ENCODE measurements at places on chromosomes 7 and 10. TPM values are rescaled to one million over a fixed set of nuclear protein-coding genes. Genes with fewer than 3 reads are reported as not detected.

DNA sequence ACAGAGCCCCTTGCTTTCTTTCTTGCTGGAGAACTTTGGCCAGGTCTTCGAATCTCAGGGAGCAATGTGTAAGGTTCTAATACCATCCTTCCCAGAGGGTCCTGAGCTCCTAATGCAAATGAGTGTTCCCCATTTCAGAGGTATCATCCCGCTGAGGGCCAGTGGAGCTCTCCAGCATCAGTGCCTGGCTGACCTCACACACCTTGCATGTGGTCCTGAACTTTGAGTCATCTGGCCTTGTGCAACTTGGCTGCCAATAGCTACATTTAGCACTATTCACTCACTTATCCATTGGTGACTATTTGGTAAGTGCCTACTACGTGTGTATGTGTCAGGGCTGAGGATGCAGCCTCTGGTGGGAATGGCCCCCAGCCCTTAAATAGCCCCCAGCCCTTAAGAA is 48.4 kb upstream of the HABP2 start:
- H3K4me3 ChIP-seq: no peak overlapping the region
- no peaks in the 10 kb centered on the region for H3K4me1 ChIP-seq
- no peak for DNase-seq
- no peaks in the 10 kb centered on the region for H3K27me3 ChIP-seq

DNA sequence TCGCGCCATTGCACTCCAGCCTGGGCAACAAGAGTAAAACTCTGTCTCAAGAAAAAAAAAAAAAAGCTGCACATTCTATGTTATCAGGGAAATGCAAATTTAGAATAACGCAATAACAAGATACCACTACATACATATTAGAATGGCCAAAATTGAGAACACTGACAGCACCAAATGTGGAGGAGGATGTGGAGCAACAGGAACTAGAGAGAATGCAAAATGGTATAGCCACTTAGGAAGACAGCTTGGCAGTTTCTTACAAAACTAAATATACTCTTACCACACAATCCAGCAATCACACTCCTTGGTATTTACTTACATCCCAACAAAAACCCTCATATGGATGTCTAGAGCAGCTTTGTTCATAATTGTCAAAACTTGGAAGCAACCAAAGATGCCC is 76.8 kb downstream of the ALOX5 start:
- no peaks in the 10 kb centered on the region for H3K4me1 ChIP-seq
- H3K4me3 ChIP-seq: no peak overlapping the region
- H3K27ac ChIP-seq: no peak overlapping the region
- H3K36me3 ChIP-seq: no peaks in the 10 kb centered on the region

DNA sequence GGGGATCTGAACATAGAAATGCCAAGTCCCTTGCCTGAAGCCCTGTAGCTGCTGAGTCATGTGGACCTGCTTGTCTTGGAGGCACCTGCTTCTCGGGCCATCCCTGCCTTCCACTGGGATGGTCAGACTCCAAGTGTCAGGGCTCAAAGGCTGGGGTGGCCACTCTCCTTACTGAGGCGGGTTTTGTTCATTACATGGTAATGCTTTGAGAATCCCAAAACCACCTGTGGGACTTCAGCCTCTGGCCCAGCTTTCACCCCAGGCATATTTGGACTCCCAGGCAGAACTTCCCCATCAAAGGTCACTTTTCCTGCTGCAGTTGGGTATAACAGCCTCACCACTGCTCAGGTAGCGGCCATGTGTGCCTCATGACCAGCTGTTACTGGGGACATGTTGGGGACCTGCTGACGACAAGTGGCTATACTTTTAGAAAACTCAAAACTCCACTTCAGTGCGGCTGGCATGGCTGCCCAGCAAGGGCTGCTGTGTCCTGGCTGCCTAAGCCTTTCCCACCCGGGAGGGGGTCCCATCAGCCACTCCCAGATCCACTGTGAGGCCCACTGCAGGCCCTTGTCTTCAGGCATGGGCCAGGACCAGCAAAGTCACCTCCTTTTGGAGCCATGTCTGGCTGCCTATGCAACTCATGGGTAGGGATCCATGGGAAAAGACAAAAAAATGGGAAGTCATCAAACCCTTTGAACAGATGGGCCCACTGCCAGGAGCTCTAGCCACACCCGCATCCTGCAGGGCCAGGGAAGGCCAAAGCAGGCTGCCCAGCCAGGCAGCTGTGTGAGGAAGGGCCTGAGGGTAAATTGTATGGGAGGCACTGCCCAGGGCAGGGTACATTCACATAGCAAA is 96.7 kb downstream of the ARHGAP22 start:
- no peaks in the 10 kb centered on the region for H3K4me1 ChIP-seq
- no peak for DNase-seq
- no peaks in the 10 kb centered on the region for H3K27me3 ChIP-seq
- H3K27ac ChIP-seq: no peak overlapping the region
- no peaks in the 10 kb centered on the region for H3K36me3 ChIP-seq
- H3K4me3 ChIP-seq: no peak overlapping the region

- no peak overlapping the region for H3K4me3 ChIP-seq
- no peak overlapping the region for H3K27ac ChIP-seq
- no peaks in the 10 kb centered on the region for H3K4me1 ChIP-seq
- H3K36me3 ChIP-seq: no peaks in the 10 kb centered on the region
Measured at GRCh38 chr7:88689821-88690220, 69.7 kb upstream of the ZNF804B start.

DNA sequence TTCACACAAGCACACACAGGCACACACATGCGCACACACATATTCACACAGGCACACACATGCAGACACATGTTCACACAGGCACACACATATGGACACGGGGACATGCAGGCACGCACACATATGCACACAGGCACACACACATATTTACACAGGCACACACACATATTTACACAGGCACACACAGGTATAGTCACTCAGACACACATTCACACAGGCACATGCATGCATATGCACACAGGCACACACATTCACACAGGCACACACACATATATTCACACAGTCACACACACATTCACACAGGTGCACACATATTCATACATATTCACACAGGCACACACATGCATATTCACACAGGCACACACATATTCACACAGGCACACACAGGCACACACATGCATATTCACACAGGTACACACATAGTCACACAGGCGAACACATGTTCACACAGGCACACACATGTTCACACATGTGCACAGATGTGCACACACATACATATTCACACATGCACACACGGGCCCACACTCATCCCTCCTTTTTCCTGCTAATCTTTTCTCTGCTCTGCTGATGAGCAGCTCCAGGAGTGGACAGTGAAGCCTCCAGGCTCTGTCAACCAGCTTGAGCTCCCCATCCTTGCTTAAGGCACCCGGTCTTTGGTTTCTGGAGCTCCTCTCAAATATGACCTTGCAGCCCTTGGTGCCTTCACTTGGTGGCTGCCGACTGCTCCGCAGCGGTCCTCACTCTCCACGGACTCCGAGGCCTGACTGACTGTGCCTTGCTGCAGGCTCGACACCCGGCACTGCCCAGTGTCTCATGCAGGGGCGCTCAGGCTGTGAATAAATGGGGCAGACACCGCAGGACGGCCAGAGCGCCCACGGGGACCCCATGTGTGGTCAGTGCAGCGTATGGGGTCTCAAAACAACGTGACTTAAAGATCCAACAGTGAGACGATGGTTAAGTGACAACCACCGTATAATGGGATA is 581.2 kb upstream of the MGMT start:
- no peak overlapping the region for H3K4me3 ChIP-seq
- H3K27me3 ChIP-seq: no peaks in the 10 kb centered on the region
- H3K36me3 ChIP-seq: no peaks in the 10 kb centered on the region
- H3K4me1 ChIP-seq: no peaks in the 10 kb centered on the region
- no peak overlapping the region for H3K27ac ChIP-seq
- DNase-seq: no peak

GRCh38 chr10:44153918-44154670 is 230.8 kb downstream of the CXCL12 start:
- no peaks in the 10 kb centered on the region for H3K27me3 ChIP-seq
- no peak for DNase-seq
- H3K4me1 ChIP-seq: no peaks in the 10 kb centered on the region
- H3K36me3 ChIP-seq: no peaks in the 10 kb centered on the region
- H3K27ac ChIP-seq: no peak overlapping the region

DNA sequence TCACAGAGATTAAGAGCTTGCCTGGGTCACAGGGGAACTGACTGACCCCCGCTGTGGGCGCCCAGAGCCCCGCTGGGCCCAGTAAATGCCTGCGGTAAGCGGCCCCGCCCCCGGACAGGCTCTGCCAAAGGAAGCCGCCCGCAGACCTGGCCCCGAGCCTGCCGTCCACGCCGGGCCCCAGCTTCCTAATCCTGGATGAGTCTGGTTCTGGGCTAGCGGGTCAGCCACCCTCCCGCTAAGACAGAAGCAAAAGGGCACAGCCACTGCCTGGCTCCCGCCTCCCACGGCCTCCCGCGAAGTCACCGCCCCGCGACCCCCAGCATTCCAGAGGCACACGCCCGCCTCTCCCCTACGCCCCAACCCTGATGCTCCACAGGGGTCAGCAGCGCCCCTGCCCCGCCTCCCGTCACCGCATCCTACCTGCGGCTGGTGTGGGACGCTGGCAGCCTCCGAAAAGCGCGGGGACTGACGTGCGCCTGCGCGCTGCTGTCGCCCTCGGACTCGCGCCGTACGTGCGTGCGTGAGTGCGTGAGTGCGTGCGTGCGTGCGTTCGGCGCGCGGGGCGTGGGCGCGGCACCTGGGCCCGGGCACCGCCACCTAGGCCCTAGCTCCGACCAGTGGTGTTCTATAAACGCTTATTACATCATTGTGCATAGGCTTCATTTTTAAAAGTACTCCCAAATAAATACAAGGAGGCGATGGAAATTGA is at the start of gene FIGNL1:
TSS of gene FIGNL1 (minus strand) at position 470 of the 709 bp plus-strand sequence. CDS start 3,063 bp downstream, outside the sequence.
- H3K27ac ChIP-seq: peak within 1 kb of the TSS; percentile 71
- H3K4me3 ChIP-seq: peak within 1 kb of the TSS; percentile 75
- DNase-seq: no peak
- no peaks in the 10 kb centered on the region for H3K27me3 ChIP-seq
- H3K4me1 ChIP-seq: peaks cover 27% of the 10 kb centered on the region

DNA sequence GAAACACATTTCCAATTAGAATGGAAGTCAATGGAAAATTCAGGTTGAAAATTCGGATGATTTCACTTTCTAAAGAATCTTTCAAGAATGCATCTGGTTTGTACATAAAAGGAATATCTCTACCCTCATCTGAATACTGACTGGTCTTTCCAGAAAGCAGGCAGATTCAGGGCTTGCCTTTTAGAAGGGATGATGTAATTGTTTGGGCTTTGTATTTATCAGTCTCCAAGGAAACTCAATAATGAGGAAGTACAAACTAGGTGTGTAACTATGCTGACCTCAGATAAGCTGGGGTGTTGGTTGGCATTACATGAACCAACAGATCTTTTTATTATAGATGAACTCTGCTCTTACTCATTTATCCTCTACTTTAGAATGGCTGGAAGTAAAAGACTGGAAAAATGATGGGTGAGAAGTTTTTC is 24.1 kb downstream of the PDLIM1 start:
- peaks cover 19% of the 10 kb centered on the region for H3K36me3 ChIP-seq
- DNase-seq: peak; percentile 97
- no peak overlapping the region for H3K4me3 ChIP-seq
- H3K27ac ChIP-seq: peak overlapping the region; percentile 85
- peaks cover 62% of the 10 kb centered on the region for H3K4me1 ChIP-seq

DNA sequence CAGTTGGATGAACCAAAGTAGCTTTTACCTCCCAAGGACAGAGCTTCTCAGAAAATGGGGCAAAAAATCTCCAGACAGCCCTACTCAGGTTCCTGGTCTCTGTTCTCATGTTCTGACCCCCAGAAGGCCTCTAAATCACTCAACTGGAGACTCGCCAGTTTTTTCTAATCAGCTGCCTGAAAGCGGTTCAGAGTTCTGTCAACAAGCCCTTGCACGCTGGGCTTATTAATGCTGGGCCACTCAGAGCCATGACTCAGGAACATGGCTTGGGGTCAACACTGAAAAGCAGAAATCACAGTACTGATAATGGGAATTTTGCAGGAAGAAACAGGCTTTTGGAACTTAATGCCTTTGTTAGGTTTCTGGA is 15.3 kb downstream of the ECHDC3 start:
- H3K27ac ChIP-seq: peak overlapping the region; percentile 79
- peak; percentile 91 for DNase-seq
- H3K4me1 ChIP-seq: peaks cover 20% of the 10 kb centered on the region
- no peaks in the 10 kb centered on the region for H3K27me3 ChIP-seq

DNA sequence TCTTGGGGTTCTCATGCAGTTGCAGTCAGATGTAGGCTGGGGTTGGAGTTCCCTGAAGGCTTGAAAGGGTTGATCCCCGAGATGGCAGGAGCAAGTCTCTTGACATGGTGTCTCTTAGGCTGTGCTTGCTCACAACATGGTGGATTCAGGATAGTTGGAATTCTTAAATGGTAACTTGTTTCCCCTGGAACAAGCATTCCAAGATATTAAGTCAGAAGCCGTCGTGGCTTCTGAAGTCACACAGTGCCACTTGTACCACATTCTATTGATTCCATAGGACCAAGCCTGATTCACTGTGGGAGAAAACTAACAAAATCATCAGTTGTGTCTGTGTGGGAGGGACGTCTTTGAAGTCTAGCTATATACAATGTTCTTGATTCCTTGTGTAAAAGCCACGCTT is 3.5 kb upstream of the SLC35B4 start:
- no peak overlapping the region for H3K4me3 ChIP-seq
- no peak for DNase-seq
- no peak overlapping the region for H3K27ac ChIP-seq
- H3K27me3 ChIP-seq: peaks cover 4% of the 10 kb centered on the region
- H3K36me3 ChIP-seq: no peaks in the 10 kb centered on the region
- H3K4me1 ChIP-seq: peaks cover 13% of the 10 kb centered on the region

DNA sequence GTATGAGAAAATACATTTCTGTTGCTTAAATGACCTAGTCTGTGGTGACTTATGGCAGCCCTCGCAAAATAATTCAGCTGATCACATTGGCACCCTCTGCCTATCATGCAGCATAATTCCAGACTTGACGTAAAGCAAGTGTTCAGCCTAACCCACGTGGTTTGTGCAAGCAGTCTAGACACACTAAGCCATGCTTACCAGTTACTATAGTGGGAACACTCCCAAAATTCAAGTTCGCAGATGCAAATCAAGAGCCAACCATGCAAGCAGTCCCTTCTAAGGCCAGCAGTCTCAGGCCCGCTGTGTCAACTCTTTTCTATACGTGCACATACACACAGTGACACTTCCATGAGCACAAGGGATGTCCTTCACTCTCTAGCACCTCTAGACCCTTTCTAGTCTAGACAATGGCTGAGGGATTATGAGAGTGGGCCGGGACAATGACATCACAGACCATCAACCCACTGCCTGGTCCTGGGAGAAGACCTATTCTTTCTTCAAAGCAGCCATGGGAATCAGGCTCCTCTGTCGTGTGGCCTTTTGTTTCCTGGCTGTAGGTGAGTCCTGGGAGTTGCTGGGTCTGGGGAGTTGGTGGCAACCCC is 29.0 kb upstream of the PRSS1 start:
- H3K27ac ChIP-seq: no peak overlapping the region
- H3K4me3 ChIP-seq: no peak overlapping the region
- DNase-seq: no peak

The SUN3 gene
- polyA plus RNA-seq: not detected

The ENO4 gene
- polyA plus RNA-seq: 0.35 TPM

The MYH16 gene
- polyA plus RNA-seq: 2.2 TPM

The WNT2 gene
- polyA plus RNA-seq: not detected

The COPG2 gene
- polyA plus RNA-seq: 31.6 TPM

The MMRN2 gene
- 11.7 TPM for polyA plus RNA-seq

Data from keratinocyte (primary cell).